ENCODE measurements at places on chromosomes 11 and 22.

GRCh38 chr22:43162412-43163150 is 11.2 kb downstream of the TSPO start:
- no peak for DNase-seq

DNA sequence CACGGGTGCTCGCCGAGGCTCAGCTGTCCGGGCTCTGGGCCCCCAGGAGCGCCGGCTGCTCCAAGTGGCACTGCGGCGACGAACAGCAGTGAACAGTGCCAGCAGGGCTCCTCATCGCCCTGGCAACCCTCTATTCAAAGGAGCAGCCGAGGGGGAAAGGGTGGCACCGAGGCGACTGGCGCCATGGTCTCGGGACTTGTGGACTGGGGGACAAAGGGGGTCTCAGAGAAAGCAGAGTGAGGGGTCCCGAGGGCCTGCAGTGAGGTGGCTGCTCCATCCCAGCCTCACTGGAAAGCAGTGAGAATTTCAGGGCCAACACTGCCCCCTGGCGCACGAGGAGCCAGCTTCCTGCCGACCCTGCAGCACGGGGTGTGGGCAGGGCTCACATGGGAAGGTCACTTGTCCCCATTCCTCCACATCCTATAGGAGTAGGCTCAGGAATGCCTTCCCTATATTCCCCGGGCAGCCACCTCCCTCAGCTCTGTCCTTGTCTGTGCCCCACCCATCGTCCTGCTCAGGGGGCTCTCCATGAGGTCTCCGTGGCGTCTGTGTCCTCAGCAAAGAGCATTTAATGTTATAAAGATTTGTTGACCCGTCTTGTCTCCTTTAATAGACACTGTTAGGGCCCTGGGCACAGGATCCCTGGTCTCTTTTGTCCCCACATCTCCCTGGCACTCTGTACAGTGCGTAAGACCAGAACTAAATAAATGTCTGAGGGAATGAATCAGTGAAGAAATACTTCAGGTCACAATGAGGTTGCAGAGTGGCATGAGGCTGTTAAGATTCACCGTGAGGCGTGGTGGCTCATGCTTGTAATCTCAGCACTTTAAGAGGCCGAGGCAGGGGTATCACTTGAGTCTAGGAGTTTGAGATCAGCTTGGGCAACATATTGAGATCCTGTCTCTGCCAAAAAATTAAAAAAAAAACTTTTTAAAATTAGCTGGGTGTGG is 26.4 kb downstream of the LRFN4 start:
- DNase-seq, result peak; percentile 71

- DNase-seq, result no peak
These were observed 546.0 kb downstream of the MN1 start for GRCh38 chr22:27255580-27255979.

- DNase-seq, result no peak
These were observed 73.8 kb upstream of the HTATIP2 start for GRCh38 chr11:20289732-20290131.

All from C1 segment of cervical spinal cord (tissue), 14 donors.